Activated CD4-positive, alpha-beta T cell treated with anti-CD3 and anti-CD28 coated beads for 36 hours (primary cell): ENCODE measurements at places on chromosomes 1 and 21. TPM values are rescaled to one million over a fixed set of nuclear protein-coding genes. Genes with fewer than 3 reads are reported as not detected.

DNA sequence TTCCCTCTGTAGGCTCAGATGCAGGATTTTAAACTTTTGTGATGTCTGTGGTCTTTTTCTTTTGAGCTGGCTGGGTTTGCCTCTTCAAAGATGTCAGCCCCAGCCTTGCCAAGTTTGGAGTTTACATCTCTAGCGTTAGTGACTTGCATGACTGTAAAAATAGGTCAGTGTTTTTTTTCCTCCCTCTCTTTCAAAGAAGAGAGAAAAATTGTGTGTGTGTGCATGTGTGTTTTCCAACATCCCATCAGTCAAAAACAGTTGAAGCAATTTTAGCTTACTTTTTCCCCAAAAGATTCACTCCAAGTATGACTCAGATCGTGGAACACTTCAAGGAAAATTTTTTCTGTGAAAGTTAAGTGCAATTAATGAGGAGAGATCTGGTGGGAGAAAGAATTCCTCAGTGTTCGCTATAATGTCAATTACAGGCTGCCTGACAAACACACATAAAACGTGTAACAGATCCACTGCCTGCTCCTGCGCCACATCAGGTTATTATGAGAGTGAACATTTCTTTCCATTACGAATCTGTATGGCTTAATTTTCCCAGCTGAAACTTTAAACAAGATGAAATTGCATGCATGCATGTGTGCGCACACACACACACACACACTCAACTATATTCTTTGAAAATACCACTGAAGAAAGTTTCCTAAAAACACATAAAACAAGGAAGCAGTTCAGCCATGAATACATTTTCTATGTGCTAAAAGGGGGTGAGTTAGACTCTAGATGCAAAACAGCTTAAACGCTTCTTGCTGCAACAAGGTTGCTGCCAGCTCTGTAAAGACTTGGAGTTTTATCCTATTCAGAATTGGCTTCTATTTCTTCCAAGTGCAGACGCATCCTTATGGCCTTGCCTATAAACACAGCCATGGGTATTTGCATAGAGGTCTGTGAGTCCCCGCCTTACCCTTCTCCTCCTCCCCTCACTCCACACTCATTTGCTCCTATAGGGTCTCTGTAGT is 55.5 kb downstream of the TLR5 start:
- DNase-seq: no peak

- peak; percentile 75 for DNase-seq
These were observed 733 bp downstream of the KDM5B start for GRCh38 chr1:202807451-202807925.

RPTN gene
- total RNA-seq: not detected

DNA sequence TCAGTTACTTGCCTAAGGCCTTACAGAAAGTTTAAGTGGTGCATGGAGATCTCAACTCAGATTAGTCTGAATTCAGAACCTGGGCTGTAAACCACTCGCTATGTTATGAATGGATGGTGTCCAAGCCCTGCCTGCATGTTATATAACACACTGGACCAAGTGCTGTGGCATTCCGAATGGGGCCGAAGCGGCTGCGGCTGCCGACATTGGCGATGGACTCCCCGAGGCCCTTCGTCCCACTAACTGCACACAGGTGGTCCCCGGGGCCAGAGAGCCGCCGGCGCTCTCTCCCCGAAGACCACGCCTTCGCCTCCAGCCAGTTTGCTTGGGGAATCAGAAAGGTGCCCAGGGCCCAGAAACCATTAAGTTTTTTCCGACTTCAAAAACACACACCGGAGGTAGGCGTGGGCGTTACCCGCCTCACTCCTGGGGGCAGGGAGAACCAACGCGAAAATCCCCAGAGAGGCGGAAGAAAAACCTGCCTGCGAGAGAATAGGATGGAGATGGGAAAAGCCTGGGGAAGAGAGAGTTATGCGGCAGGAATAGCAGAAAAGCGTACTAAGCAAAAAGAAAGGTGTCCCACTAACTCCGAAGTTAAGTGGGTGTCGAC is 579 bp upstream of the TENT5C start:
- no peak for DNase-seq

- DNase-seq: no peak
These were observed 62.7 kb upstream of the LAPTM5 start for GRCh38 chr1:30820299-30820698.

- peak; percentile 9 for DNase-seq
These were observed 6.2 kb upstream of the FAM76A start for GRCh38 chr1:27719286-27720251.

DNA sequence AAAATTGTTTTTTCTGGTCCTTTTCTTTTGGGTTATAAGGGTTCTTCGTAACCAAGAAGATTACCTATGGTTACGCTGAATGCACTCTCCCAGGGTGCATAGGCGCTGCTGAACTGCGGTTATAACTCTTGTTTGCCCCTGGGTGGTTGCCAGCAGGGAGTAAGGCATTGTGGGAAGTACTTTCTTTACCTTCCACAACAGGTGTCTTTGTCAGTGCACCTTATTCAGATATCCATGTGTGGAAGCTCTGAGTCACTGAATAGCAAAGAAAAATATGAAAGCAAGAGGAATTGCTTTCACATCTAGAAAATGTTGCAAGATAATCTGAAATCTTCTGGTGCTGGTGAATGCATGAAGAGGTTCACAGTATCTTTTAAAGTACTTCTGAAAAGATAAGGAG is 124.4 kb upstream of the CACYBP start:
- peak; percentile 29 for DNase-seq

DNA sequence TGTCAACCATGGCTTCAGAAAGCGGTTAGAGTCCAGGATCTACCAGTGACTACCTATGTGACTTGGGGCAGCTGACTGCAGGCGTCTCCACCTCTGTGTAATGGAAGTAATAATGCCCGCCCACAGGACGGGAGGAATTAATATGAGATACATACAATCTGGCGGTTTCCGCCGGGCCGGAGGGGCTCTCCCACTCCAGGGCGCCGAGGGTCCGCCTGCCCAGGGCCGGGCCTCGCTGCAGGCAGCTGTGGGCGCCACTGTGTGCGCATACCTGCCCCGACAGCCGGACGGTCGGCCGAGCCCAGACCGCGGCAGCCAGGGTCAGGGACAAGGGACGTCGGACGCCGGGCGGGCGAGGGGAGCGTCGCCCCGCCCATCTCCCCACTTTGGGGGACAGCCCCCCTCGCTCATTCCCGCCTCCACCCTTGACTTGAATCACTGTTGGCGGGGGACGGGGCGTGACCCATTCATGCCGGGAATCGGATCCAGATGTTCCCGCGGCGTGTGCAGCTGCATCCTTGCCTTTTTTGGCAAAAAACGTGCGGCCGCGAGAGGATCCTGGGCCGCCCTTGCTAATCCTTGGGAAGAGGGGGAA is 6.0 kb upstream of the SF3A3 start:
- peak; percentile 65 for DNase-seq

S100A7 gene
- total RNA-seq: not detected

DNA sequence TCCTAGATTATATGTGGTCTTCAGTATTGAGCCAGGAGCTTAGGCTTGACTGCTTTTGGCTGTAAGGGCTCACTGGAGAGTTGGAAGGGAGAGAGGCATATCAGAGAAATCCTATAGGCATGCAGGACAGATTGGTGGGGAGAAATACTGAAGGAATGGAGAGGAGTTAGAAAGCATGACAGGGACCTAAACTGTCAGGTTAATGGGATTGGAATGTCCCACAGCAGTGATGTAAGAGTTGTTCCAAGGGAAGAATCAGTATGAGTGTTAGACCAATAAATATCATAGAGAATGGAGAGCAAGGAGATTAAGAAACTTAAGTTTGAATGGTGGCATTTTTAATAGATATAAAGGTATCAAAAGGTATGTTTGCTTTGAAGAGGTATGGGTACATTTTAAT is 39.7 kb downstream of the SLC35A3 start:
- DNase-seq: no peak

- no peak for DNase-seq
These were observed 20.9 kb upstream of the HSPA13 start for GRCh38 chr21:14403681-14404318.

- DNase-seq: peak; percentile 61
These were observed 540 bp upstream of the C1orf198 start for GRCh38 chr1:230868736-230869385.

DNA sequence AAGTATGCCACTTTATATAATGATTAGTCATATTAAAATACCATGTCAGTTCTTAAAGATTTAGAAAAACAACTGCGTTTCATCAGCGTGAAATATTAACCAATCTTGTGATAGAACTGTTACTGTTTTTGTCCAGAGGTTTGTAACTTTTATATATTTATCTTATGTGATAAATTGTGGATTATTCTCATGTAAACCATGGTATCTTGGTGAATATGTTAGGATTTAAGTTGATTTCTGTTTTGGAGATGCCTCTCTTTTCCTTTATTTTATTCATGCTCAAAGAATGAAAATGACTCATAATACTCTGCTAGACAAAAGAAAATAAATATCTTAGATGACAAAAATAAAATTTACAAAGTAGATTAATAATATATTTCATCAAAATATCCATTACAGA is 88.4 kb downstream of the ADGRL4 start:
- DNase-seq: no peak

DNA sequence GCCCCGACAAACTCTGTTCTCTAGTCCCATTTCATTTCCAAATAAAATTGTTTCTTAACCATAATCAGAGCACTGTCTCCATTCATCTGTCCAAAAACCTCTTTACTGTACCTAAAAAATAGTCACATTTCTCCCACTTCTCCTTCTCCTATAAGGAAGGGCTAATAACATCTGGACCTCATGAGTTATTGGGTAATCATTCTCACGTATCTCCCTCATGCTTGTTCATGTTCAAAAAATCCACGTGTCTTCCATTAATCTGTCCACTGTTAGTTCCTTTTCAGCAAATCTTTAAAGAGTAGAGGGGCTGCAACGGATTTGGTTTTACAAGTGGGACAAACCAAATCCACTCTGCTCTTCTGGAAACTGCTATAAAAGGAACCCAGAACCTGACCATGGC is 1418.8 kb downstream of the MRPL39 start:
- no peak for DNase-seq

SIPA1L2 gene
- 3.7 TPM for total RNA-seq

- DNase-seq: no peak
These were observed 17.7 kb upstream of the KLHDC8A start for GRCh38 chr1:205374210-205375078.

PPIAL4G gene
- 0.07 TPM for total RNA-seq

GRCh38 chr1:56808410-56808809 is 10.8 kb downstream of the FYB2 start:
- no peak for DNase-seq

DNA sequence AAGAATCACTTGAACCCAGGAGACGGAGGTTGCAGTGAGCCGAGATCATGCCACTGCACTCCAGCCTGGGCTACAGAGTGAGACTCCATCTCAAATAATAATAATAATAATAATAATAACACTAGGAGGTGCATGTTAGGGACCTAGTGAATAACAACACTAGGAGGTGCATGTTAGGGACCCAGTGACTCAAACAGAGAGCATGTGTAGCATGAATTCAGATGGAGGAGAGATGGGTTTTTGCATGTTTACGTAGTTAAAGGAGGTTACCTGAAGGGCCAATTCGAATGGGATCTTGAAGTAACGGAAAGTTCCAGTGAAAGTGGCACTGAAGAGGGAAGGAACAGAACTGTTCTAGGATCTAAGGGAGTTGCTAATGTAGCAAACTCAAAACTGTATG is 7.1 kb upstream of the KCNK1 start:
- no peak for DNase-seq

GRCh38 chr1:180854456-180854855 is 58.2 kb upstream of the KIAA1614 start:
- DNase-seq: no peak

ADAM30 gene
- total RNA-seq: not detected

B3GALT2 gene
- not detected for total RNA-seq

DNA sequence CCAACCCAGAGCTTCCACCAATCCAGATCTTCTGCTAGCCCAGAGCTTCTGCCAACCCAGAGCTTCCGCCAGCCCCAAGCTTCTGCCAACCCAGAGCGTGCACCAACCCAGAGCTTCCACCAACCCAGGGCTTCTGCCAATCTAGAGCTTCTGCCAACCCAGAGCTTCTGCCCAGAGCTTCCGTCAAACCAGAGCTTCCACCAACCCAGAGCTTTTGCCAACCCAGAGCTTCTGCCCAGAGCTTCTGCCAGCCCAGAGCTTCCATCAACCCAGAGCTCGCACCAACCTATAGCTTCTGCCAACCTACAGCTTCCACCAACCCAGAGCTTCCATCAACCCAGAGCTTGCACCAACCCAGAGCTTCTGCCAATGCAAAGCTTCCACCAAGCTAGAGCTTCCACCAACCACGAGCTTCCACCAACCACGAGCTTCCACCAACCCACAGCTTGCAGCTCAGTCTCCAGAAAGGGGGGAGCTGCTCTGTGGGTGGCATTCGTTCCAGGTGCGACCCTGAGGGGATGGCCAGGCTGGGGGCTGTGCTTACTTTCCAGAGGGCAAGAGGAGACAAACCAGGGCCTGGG is 23.8 kb downstream of the CRYAA start:
- DNase-seq: no peak

GRCh38 chr1:27804791-27805190 is 25.8 kb upstream of the PPP1R8 start:
- DNase-seq: peak; percentile 29

DNA sequence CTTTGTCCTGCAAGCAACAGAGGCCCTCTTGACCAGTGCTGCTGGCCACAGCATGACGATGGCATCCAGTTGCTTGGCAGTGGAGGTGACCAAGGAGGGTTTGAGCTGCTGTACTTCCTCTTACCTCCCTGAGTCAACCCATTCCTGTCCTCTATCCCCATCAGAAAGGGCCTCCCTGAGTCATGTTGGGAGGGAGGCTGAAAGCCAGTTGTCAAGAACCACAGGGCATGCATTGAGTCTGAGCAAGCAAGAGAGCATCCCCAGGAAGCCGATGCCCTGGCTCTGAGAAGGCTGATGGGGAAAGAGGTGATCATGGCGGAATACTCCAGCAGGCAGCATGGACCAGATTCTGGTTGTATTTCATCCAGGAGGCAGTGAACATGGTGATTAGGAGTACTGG is 69.6 kb downstream of the LACTBL1 start:
- DNase-seq: no peak

DNA sequence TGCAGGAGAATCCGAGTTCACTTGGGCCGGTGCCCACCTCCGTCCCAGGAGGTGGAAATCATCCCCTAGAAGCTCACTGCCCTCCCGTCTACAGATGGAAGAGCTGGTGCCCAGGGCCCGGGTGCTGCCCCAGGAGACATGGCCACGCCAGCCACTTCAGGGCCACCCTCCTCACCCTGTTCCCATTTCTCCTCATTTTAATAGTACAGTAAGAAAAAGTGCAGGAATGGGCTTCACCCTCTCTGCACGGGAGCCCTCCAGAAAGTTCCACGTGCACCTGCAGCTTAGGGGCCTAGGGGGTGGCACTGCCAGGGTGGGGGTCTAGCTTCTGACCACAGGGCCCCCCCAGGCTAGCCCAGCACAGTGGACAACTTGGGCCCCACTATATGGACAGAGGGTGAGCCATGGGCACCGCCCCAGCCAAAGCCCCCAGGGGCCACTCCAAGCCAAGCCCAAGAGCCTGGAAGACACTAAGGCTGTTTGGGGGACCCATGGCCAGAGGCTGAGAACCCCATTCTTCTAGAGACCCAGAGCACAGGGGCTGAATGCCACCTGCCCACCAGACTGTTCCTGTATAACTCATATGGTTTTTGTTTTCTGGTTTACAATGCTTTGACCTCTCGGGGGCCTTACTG is 3.4 kb upstream of the FTCD start:
- no peak for DNase-seq

GPR89A gene
- total RNA-seq: 21.0 TPM

OR10J1 gene
- not detected for total RNA-seq
